ENCODE measurements at places on chromosomes 13 and 19.

GRCh38 chr19:34499155-34499834 is 17.7 kb downstream of the WTIP start:
- DNase-seq = no peak

DNA sequence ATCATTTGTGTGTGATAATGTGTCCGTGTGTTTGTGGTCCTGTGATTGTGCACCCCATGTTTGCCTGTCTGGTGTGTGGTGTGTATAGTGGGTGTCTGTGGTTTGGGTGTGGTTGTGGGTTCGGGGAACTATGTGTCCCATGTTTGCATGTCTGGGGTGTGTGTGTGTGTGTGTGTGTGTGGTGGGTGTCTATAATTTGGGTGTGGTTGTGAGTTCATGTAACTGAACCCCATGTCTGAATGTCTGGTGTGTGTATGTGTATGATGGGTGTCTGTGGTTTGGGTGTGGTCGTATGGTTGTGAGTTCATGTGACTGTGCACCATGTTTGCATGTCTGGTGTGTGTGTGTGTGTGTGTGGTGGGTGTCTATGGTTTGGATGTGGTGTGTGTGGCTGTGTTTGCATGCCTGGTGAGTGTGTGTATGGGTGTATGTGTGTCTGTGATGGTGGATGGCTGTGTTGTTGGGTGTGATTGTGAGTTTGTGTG is 11.1 kb upstream of the NFIX start:
- no peak for DNase-seq

GRCh38 chr19:32397671-32398101 is 7.9 kb upstream of the DPY19L3 start:
- DNase-seq = no peak

DNA sequence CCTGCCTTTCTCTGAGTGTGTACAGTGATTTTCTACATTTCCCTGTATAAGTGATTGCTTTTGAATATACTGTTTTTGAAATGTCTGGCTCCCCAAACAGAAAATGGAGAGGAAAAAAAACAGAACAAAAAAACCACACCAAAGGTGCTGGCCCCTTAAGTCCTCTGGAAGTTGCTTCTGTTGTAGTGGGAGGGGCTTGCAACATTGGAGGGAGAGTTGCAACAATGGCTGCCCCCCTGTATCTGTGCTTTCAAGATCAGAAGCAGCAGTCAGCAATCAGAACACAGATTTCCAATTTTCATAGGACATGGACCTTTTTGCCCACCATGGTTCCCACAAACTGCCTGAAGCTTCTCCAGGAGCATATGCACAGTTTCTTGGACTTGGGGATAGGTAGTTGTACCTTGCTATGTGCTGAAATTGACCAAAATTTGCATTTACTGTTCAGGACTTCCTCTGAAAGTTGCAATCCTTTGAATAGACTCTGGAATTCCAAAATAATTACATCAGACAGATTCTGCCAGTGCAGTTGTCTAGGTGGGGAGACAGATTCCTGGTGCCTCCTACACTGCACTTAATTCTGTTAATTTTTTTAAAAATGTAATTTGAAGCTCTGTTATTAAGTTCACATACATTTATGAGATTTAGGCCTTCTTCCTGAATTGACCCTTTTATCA is 13.8 kb downstream of the BIVM start:
- no peak for DNase-seq

GRCh38 chr13:108827646-108828045 is 198.2 kb downstream of the MYO16 start:
- DNase-seq = no peak

DNA sequence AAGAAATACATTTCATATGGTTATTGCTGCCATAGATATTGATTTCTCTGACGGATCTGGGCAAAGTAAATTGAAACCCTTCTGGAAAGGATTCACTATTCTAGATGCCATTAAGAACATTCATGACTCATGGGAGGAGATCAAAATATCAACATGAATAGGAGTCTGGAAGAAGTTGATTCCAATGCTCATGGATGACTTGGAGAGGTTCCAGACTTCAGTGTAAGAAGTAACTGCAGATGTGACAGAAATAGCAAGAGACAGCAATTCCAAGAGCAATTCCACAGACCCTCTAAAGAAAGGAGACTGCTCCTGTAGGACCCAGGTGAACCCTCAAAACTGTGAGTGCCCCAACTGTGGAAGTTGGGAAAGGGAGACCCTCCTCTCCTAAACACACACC is 30.9 kb upstream of the KCTD12 start:
- no peak for DNase-seq

GRCh38 chr19:38453596-38453995 is 20.1 kb downstream of the RYR1 start:
- DNase-seq = no peak

DNA sequence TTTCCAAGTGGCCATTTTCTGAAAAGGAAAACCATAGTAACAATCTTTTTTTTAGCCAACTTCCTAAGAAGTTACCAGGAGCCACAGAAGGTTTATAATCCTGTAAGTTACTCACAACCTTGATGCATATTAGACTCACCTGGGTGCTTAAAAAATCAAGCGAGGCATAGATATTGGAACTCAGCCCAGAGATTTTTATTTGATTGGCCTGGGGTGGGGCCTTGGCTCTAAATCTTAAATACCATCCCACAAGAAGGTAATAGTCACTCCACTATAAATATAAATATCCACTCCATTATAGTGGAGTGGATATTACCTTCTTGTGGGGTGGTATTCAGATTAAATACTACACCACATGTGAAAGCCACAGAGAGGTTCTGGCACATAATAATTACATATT is 429.6 kb downstream of the RFC3 start:
- DNase-seq = no peak

- DNase-seq = no peak
Measured at GRCh38 chr13:60158321-60158801, 5.4 kb downstream of the DIAPH3 start.

- no peak for DNase-seq
Measured at GRCh38 chr19:5559804-5560133, 8.0 kb downstream of the TINCR start.

GRCh38 chr13:44868397-44868796 is 120.9 kb downstream of the NUFIP1 start:
- DNase-seq = no peak

DNA sequence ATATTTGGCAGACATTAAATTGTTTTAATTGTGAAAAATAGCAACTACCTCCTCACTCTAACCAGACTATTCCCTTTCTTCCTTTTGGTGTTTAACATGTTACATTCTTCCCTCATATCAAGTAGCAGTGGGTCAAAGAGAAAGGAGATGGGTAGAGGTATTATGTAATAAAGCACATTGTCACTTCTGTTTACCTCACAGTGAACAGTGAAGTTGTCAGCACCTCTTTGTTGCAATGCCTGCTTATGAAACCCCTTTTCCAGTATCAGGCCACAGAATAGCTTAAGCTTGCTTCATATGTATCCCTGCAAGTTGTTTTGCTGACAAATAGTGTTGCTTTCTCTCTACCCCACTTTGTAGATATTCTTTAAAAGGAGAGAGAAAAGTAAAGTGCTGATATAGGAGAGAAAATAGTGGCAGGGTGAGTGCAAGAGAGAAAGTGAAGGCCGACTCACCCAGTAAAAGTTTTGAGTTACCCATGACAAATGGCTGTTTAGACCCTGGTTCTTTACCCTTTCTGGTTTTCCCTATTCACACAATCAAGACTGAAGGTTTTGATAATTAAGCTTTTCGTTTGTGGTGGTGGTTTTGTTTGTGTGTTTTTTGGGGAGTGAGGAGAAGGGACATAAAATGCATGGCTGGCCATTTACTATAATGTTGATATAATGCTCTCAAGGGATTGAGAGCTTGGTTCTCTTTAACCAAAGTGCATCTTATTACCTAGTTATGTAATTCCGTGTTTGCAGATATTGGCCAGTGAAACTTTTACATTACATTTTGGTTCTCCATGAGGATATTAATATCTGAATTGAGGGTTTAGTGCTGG is 3.7 kb downstream of the ITM2B start:
- DNase-seq = no peak

DNA sequence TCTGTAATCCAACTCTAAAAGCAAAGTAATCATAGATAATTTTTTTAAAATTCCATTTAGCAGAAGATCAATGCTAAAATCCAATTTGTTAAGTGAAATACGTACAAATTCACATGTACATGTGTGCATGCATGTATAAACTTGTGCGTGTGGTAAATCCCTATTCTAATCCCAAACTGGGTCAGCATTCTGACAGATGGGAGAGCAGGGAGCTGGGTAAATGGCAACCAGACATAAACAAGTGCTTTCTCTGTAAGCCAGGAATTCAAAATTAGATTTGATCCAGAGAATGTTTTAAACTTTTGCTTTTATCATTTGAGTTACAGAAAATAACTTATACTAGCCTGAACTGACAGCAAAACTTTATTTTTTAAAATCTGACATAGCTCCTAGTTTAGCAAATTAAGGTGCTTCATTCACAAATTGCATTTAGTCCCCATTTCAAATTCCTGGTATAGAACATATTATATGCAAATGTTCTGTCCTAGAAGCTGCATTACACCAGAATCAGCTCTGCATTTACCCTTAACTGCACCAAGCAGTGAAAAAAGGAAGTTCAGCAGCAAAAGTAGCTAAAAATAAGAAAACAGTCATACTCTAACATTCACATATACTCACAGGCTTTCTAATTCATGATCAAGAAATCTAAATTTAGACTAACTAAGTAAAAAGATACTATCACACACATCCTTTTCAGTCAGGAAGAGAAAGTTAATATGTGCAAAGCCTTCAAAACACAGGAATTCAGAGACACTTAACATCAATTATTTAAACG is 32.6 kb downstream of the UBL3 start:
- DNase-seq = no peak

DNA sequence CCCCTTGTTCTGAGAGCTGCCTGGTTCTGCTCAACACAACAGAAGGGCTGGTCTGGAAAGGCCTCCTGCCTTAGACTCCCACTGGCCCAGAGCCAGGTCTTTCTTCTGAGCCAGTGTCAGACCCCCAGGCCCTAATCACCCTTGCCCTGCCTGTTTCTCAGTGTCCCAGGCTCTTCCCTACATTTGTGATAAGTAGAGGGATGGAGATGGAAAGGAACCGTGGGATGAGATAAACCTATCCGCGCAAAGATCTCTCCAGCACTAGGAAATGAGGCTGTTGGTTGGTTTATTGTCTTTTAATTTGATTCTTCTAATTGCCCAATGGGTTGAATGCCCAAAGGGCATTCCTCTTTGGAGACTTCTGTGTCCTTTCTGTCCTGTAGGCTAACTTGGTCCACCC is 470.0 kb downstream of the TSHZ3 start:
- DNase-seq = no peak

GRCh38 chr13:97798171-97798821 is 155.2 kb upstream of the IPO5 start:
- no peak for DNase-seq

DNA sequence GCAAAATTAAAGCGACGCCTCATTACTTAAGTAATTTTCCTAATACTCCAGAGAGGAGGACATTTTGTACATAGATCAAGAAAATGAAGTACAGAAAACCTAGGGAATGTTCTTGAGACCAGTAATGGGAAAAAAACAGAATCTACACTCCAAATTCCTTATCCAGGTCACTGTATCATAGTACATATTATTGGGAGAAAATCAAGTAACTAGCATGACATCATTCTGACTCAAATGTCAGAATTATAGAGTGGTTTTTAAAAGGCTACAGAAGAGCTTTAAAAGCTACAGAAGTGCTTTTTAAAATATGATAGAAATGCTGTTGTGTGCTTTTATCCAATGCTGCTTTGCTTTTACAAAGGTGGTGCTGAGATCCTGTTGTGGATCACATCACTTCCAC is 86.3 kb upstream of the SLC15A1 start:
- DNase-seq = no peak

DNA sequence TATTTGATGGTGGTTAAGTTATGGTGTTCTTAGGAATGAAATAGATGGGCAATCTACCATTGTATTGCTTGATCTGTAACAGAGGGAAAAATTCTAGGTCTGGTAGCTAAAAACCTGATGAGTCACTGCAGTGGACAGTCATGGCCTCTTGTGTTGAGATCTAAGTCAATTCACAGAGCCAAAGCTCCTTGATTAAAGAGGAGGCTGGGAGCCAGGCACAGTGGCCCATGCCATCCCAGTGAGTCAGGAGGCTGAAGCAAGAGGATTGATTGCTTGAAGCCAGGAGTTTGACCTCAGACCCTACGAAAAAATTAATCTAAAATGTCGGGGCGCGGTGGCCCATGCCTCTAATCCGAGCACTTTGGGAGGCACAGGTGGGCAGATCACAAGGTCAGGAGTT is 67.1 kb upstream of the KPNA3 start:
- DNase-seq = no peak

GRCh38 chr13:31485183-31485582 is 254.1 kb upstream of the RXFP2 start:
- DNase-seq = no peak

DNA sequence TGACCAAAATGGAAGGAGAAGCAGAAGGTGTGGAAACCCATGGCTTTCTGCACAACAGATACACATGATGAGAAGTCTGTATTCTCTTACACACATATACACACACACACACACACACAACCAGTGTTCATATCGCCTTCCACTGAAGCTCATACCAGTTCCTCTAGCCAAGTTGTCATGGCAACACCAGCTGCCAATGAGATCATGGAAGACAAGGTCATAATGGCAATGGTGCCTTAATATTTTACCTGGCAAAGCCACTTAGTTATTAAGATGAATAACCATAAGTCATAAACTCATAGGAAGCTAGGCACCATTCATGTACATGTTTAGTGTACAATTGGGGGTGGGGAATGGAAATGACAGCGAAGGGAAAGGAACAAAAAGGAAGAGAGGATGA is 2.6 kb upstream of the DHRS12 start:
- peak; percentile 15 for DNase-seq

DNA sequence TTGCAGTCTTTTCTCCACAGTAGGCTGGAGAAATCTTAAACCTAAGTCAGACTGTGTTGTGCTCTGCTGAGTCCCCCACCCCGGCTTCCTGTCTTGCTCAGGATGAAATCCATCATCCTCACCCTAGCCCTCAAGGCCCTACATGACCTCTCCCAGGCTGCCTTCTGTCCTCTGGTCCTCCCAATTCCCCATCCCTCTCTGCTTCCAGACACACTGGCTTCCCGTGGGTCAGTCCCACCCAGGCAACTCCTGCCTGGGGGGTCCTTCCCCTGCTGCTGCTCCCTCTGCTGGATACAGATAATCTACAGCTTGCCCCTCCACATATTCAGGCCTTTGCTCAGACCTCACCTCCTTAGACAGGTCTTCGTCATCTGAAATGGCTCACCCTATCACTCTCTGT is 18.4 kb upstream of the CBY2 start:
- DNase-seq = no peak

DNA sequence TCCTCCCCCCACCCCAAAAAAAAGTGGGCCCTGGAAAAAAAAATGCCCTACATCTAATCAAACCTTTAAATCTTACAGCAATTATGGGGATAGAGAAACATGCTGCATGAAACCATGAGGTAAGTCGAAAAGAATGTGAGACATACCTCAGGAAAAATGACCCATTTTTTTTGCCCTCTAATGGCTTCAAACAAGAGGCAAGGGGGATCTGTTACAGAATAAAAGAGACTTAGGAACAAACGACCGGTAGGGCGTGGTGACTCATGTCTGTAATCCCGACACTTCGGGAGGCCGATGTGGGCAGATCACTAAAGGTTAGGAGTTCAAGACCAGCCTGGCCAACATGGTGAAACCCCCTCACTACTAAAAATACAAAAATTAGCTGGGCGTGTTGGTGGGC is 8.4 kb downstream of the RGL3 start:
- DNase-seq = no peak

- no peak for DNase-seq
Measured at GRCh38 chr13:74921326-74921725, 560.6 kb downstream of the TBC1D4 start.

All from NCI-H2107 (cell line).